WERI-Rb-1 (cell line): ENCODE measurements at places on chromosomes 6 and 20.

GRCh38 chr6:4780360-4780812 is 4.2 kb downstream of the CDYL start:
- DNase-seq = peak; percentile 37

DNA sequence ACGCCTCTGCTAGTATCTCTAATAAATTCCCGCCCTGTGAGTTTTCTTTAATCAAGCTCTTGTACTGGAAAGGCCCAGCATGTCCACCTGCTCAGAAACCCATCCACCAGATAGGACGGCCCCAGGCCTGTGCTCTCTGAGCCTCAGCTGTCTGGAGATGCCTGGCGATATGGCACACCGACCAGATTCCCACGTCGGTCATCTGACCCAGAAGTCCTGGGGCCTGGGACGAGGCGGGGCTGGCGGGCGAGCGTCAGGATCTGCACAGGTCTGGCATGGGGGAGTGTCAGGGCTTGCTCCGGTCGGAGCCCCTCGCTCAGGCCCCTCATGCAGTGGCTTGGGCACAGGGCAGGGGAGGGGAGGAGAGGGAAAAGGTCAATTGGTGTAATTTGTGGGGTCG is 10.2 kb downstream of the RNASET2 start:
- no peak for DNase-seq

- DNase-seq = no peak
Measured at GRCh38 chr6:47832386-47833100, 50.7 kb downstream of the OPN5 start.

GRCh38 chr6:41675176-41675775 is 37.0 kb downstream of the MDFI start:
- DNase-seq = peak; percentile 93

GRCh38 chr20:61803416-61803914 is 262.2 kb downstream of the TAF4 start:
- DNase-seq = no peak

DNA sequence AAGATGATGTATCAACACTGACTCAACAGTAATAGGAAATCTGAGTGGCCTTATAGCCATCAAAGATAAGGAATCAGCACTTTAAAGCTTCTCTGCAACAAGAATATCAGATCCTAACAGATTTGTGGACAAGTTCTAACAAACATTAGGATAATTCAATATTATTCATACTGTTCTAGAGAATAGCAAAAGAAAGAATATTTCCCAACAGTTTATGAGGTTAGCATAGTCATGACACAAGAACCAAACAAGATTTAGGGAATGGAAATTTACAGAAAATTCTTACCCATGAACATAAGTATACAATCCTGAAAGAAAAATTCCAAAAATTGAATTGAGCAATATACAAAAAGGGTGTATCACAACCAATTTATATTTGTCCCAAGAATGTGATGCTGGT is 64.3 kb upstream of the BTBD3 start:
- no peak for DNase-seq

DNA sequence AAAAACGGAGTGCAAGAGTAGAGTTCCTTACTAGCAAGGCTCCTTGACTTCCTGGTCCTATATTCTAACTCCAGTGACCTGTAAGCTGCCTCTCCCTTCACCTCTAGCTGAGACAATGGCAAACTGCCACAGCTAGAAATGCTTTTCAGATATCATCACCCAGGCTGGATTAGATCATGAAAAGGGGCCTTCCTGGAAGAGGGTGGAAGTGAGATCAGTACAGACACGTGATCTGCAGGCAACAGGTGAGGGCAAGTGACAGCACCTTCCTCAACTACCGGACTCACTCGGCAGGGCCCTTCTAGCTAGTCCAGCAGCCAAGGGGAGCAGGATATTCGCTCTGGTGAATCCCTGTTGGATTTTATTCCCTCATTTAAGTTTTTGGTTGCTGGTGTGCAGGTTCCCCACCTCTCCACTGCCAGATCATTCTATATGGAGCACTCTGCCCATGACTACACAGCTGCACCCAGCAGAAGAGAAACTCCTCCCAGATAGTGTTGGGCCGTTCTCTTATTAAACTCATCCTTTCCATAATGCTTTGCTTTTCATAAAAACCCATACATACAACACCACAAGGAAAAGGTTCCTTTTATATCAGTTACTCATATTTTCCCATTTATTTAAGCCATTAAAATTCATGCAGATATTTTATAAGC is 26.4 kb upstream of the FAM83C start:
- DNase-seq = no peak

DNA sequence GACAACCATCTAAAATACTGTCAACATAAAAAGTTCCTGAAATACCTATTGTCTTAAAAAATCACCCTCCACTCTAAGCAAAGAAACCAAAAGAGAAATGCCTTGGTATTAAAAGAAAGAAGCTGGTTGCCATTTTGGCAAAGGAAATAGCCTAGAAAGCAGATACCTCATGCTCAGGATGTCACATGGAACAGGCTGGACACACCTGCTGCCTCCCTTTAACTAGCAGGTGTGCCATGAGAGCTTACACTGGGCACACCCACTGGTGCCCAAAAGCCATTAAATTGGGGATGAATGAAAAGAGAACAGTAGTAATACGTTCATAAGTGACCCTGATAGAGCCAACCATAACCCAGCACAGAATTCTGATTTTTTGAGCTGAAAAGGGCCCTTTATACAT is 1.5 kb downstream of the SLC23A2 start:
- no peak for DNase-seq

DNA sequence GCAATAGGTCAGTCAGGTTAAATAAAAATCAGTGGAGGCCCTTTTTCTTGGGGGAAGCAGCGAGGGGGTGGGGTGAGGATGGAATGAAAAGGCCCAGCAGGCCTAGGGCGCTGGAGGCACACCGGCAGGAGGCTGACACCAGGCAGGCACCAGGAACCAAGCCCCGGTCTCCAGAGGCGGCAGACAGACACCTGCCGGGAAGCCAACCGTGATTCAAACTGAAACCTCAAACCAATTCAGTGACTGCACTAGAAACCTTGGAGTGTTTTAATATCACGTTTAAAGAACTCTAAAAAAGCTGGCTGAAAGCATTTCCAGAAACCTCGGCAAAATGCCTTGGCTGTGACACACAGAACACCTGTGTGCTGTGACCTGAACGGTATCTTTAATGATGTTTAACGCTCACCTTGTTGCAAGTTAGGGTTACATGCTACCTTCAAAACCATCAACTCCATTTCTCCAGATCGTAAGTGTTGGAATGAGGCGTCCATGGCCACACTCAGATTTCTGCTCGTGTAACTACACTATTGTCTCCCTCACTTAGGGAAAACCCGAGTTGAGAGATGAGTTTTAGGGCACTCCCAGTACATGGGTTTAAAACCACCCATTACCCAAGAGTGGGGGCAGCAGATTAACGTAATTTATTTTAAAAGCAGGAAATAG is 27.2 kb downstream of the DIDO1 start:
- no peak for DNase-seq

DNA sequence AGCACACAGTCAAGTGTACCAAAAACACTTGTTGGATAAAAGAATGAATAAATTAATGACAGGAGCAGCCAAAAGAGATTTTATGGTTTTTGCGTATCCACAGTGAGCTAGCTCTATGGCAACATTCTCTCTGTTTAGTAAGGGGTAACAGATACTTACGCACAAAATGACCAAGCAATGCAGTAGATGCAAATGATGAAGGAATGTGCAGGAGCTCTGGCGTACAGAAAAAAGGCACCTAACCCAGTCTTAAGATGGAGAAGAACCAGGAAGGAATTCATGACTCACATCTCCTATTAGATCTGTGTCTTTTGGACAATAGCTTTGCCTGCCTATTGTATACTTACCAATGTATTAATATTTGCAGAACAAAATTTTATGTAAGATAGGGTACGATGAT is 191.9 kb upstream of the PREP start:
- DNase-seq = no peak

GRCh38 chr20:4894409-4894808 is 106.9 kb downstream of the SLC23A2 start:
- DNase-seq = no peak

DNA sequence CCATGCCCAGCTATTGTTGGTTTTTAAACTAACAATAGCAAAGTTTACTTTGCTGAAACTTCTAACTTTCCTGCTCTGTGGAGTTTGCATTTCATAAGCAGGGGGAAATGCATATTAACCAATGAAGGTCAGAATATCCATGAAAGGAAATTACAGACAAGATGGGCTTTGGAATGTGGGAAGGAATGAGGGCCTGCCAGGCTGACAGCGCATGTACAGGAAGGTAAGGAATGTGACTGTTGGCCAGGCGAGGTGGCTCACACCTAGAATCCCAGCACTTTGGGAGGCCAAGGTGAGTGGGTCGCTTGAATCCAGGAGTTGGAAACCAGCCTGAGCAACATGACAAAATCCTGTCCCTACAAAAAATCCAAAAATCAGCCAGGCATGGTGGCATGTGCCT is 49.6 kb downstream of the CDK5RAP1 start:
- no peak for DNase-seq

GRCh38 chr20:63750807-63751470 is 11.4 kb downstream of the SLC2A4RG start:
- DNase-seq = no peak

DNA sequence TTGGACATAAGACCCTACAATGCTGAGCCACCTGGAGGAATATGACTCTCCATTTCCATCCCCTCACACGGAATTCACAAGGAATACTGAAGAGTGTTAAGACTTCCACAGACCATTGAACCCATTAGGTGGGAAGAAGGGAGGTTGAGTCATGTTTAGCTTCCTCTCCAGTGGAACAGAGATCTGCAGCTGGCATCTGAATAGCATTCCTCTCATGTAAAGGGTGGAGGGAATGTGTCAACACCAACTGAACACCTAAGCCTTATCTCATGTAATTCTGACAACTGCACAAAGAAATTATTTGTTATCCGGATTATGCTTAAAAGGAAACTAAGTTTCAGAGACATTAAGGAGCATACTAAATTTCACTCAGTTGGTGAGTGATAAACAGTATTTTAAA is 705.9 kb downstream of the MAFB start:
- DNase-seq = no peak

DNA sequence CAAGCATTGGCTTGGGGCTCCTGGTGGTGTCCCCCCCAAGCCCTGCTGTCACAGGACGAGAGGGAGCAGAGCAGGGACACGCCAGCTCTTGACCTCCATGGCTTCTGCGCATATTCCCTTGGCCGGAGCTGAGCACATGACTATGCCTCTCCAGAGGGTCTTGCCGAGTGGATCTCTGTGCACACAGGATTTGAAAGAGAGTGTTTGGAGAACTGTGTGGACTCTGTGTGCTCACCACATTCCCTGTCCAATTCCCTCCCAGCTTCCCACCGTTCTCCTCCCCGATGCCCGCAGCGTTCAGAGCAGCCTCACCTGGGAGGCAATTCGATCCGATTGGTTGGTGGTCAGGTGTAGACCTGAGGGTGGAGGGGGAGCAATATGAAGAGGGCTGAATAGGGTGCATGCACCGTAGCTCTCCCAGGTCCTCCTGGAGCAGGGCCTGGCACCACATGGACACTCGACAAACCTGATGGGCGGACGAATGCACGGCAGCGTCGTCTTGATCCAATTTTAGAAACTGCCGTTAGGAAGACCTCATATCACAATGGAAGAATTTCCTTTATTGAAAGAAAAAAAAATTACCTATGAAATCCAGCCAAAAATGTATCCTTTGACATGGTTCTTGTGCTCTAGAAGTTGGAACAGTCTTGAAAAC is 287.8 kb downstream of the CDH4 start:
- DNase-seq = no peak

- DNase-seq = no peak
Measured at GRCh38 chr6:109202409-109203264, 107.3 kb downstream of the CEP57L1 start.

- no peak for DNase-seq
Measured at GRCh38 chr6:109791301-109791700, 100.2 kb downstream of the FIG4 start.

GRCh38 chr20:38864662-38865061 is 59.2 kb downstream of the PPP1R16B start:
- DNase-seq = no peak

DNA sequence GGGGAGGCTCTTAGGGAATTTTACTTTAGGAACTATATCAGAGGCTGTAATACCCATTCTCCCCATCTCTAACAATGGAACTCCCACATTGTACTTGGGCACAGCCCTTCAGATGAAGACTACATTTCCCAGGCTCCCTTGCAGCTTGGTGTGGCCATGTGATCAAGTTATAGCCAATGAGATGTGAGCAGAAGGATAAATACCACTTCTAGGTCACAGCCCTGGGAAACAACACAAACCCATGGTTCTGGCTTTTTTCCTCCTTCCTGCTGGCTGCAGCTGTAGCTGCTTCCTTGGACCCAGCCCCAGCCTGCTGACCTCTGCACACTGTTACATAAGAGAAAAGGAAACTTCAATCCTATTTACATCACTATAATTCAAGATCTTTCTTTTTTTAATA is 445.9 kb upstream of the JARID2 start:
- peak; percentile 79 for DNase-seq

DNA sequence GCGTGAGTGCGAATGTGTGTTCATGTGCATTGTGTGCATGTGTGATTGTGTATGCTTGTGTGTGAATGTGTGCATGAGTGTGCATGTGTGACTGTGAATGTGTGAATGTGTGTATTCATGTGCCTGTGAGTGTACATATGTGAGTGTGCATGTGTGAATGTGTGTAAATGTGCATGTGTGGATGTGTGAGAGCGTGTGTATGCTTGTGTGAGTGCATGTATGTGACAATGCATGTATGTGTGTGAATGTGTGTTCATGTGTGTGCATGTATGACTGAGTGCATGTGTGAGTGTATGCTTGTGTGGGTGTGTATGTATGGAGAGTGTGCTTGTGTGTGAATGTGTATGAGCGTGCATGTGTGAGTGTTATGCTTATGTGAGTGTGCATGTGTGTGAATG is 77.4 kb downstream of the SMOC2 start:
- DNase-seq = no peak

GRCh38 chr6:74851596-74851995 is 354.3 kb downstream of the COL12A1 start:
- DNase-seq = no peak

- no peak for DNase-seq
Measured at GRCh38 chr20:37366743-37367142, 20.8 kb downstream of the SRC start.

DNA sequence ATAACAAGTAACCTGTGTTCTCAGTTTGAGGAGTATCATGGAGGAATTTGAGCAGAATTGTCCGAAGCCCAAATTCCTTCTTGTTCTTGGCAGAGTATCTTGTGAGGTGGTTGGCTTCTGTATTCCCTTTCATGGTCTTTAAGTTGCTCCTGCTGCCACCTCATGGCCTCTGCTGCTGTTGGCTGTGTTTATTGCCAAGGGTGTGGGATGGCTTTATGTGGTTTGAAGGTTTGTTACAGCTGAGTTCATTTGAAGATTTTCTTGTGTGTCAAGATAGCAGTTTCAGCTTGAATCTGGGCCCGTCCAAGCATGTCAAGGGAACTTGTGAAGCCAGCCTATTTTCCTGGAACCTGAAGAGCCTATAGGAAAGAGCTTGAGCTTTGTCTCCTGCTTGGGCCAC is 20.2 kb upstream of the TTK start:
- DNase-seq = peak; percentile 17
